Activated CD8-positive, alpha-beta T cell treated with anti-CD3 and anti-CD28 coated beads, Interleukin-2, amount 10 ng/mL, durations not matched to agents 7 days and 5 days (primary cell): ENCODE measurements at places on chromosomes 13 and 19. TPM values are rescaled to one million over a fixed set of nuclear protein-coding genes. Genes with fewer than 3 reads are reported as not detected.

GRCh38 chr19:14677464-14677863 lies 2.8 kb upstream of the ADGRE3 start:
- H3K36me3 ChIP-seq = no peaks in the 10 kb centered on the region
- H3K27ac ChIP-seq = no peak overlapping the region
- H3K27me3 ChIP-seq = peaks cover 14% of the 10 kb centered on the region
- DNase-seq = no peak

- DNase-seq = peak; percentile 71
- H3K36me3 ChIP-seq = no peaks in the 10 kb centered on the region
- no peak overlapping the region for H3K27ac ChIP-seq
- H3K4me3 ChIP-seq = no peak overlapping the region
- H3K4me1 ChIP-seq = peaks cover 17% of the 10 kb centered on the region
Observed at GRCh38 chr19:40398417-40399131, 8.6 kb upstream of the HIPK4 start.

DNA sequence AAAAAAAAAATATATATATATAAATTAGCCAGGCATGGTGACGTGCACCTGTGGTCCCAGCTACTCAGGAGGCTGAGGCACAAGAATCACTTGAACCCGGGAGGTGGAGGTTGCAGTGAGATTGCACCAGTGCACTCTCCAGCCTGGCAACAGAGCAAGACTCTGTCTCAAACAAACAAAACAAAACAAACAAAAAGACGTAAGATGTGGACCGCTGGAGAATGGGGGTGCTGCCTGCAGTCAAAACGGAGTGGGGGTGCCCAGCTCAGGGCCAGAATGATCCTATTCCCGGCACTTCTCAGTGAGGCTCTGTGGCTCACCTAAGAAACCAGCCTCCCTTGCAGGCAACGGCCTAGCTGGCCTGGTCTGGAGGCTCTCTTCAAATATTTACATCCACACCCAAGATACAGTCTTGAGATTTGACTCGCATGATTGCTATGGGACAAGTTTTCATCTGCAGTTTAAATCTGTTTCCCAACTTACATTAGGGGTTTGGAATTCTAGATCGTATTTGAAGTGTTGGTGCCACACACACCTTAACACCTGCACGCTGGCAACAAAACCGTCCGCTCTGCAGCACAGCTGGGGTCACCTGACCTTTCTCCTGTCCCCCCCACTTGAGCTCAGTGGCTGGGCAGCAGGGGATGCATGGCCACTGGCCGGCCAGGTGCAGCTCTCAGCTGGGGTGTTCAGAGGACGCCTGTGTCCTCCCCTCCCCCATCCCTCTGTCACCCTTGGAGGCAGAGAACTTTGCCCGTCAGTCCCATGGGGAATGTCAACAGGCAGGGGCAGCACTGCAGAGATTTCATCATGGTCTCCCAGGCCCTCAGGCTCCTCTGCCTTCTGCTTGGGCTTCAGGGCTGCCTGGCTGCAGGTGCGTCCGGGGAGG lies at the start of gene F7:
TSS of gene F7 (plus strand) at position 760 of the 889 bp plus-strand sequence. CDS start at position 811, 51 bp downstream.
- H3K27me3 ChIP-seq = peaks cover 4% of the 10 kb centered on the region
- peaks cover 1% of the 10 kb centered on the region for H3K36me3 ChIP-seq
- no peak for DNase-seq
- H3K27ac ChIP-seq = no peak within 1 kb of the TSS
- no peak within 1 kb of the TSS for H3K4me3 ChIP-seq
- H3K4me1 ChIP-seq = peaks cover 3% of the 10 kb centered on the region

GRCh38 chr13:113970810-113971470 lies 2.9 kb downstream of the C13orf46 start:
- H3K4me1 ChIP-seq = no peaks in the 10 kb centered on the region
- peaks cover 8% of the 10 kb centered on the region for H3K36me3 ChIP-seq
- no peaks in the 10 kb centered on the region for H3K27me3 ChIP-seq
- no peak for DNase-seq
- H3K27ac ChIP-seq = no peak overlapping the region

RYR1 gene
- 0.83 TPM for total RNA-seq

GRCh38 chr13:98496479-98496791 lies 80.5 kb downstream of the STK24 start:
- H3K36me3 ChIP-seq = peaks cover 20% of the 10 kb centered on the region
- H3K27me3 ChIP-seq = no peaks in the 10 kb centered on the region
- H3K27ac ChIP-seq = no peak overlapping the region
- no peak overlapping the region for H3K4me3 ChIP-seq
- H3K4me1 ChIP-seq = peaks cover 26% of the 10 kb centered on the region
- no peak for DNase-seq

DNA sequence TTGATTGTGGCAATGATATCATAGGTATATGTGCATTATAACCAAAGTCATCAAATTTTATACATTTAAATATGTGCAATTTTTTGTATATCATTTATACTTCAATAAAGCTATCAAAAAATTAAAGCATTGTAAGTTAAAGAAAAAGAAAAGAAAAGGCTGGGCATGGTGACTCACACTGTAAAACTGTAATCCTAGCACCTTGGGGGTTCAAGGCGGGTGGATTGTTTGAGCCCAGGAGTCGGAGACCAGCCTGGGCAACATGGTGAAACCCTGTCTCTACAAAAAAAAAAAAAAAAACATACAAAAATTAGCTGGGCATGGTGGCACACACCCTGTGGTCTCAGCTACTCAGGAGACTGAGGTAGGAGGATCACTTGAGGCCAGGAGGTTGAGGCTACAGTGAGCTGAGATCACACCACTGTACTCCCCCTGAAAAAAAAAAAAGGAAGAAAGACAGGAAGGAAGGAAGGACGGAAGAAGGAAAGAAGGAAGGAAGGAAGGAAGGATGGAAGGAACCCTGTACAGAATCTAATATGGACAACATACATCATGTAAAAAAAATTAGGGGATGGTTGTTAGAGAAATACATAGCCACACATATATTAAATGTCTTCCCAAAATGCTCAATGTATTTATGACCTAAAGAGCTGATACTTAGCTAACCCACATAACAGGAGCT lies 21.7 kb upstream of the SLC25A30 start:
- peaks cover 23% of the 10 kb centered on the region for H3K4me1 ChIP-seq
- DNase-seq = no peak
- H3K27ac ChIP-seq = no peak overlapping the region

GRCh38 chr13:42699912-42700311 lies 81.5 kb upstream of the FAM216B start:
- no peaks in the 10 kb centered on the region for H3K4me1 ChIP-seq
- H3K4me3 ChIP-seq = no peak overlapping the region
- H3K27ac ChIP-seq = no peak overlapping the region
- H3K27me3 ChIP-seq = peaks cover 15% of the 10 kb centered on the region

ELSPBP1 gene
- not detected for total RNA-seq

- DNase-seq = peak; percentile 47
- H3K4me1 ChIP-seq = peaks cover 28% of the 10 kb centered on the region
- peaks cover 13% of the 10 kb centered on the region for H3K27me3 ChIP-seq
- no peak overlapping the region for H3K27ac ChIP-seq
Observed at GRCh38 chr19:2253106-2254063, 2.8 kb downstream of the JSRP1 start.

- no peaks in the 10 kb centered on the region for H3K4me1 ChIP-seq
- DNase-seq = no peak
- H3K36me3 ChIP-seq = no peaks in the 10 kb centered on the region
- H3K27me3 ChIP-seq = no peaks in the 10 kb centered on the region
- no peak overlapping the region for H3K4me3 ChIP-seq
- no peak overlapping the region for H3K27ac ChIP-seq
Observed at GRCh38 chr13:74450525-74450845, 316.3 kb upstream of the KLF12 start.

- DNase-seq = no peak
- H3K27me3 ChIP-seq = no peaks in the 10 kb centered on the region
- peaks cover 63% of the 10 kb centered on the region for H3K36me3 ChIP-seq
Observed at GRCh38 chr19:38679839-38680238, 32.4 kb downstream of the ACTN4 start.

GRCh38 chr13:109900320-109900719 lies 113.9 kb upstream of the IRS2 start:
- no peaks in the 10 kb centered on the region for H3K27me3 ChIP-seq
- DNase-seq = no peak
- no peaks in the 10 kb centered on the region for H3K4me1 ChIP-seq
- no peak overlapping the region for H3K27ac ChIP-seq
- H3K36me3 ChIP-seq = no peaks in the 10 kb centered on the region

- H3K27me3 ChIP-seq = no peaks in the 10 kb centered on the region
- no peak for DNase-seq
- no peak overlapping the region for H3K27ac ChIP-seq
- peaks cover 10% of the 10 kb centered on the region for H3K36me3 ChIP-seq
Observed at GRCh38 chr13:27665333-27665732, 43.6 kb downstream of the POLR1D start.

DNA sequence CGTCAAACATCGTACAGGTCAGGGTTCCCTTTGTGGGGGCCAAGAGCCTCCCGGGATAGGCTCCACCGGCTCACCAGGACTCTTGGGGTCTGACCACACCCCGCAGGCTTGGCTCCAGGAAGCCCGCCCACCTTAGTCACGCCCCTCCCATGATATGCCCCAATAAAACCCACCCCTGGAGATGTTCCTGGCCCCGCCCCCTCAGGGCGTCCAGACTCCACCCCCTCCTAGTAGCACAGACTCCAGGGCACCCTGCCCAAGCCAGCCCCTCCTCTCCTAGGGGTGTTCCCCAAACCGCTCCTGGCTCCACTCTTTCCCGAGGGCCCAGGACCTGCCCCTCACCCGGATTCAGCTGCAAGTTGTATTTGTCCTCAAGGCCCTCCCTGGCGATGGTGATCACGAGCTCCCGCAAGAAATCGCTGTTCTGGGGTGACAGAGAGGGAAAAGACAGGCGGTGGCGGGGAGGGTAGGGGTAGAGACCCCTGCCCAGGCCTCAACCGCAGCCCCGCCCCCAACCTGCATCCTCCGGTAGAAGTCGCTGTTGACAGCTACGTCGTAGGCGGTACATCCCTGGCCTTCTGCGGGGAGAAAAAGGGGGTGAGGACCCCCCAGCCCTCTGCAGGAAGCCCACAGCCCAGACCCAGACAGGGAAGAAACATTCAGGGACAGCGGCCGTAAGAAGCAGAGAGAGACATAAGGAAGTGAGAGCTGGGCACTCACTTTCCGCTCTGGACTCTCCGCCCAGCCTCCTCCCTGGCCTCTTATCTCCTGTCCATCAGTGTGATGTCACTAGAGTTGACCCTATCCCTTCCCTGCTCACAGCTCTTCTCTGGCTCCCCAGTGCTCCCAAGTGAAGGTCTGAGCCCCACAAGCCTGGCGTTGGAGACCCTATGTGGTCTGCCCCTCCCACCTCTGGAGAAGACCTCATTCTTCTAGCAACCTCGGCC lies 3.9 kb downstream of the PIH1D1 start:
- DNase-seq = no peak
- H3K36me3 ChIP-seq = peaks cover 50% of the 10 kb centered on the region
- H3K27ac ChIP-seq = no peak overlapping the region
- H3K27me3 ChIP-seq = peaks cover under 1% of the 10 kb centered on the region
- H3K4me3 ChIP-seq = no peak overlapping the region

ZNF439 gene
- 9.7 TPM for total RNA-seq

GRCh38 chr13:110907301-110907700 lies 7.6 kb downstream of the ANKRD10 start:
- peaks cover 53% of the 10 kb centered on the region for H3K4me1 ChIP-seq
- H3K4me3 ChIP-seq = no peak overlapping the region
- no peak for DNase-seq

CYP2A13 gene
- total RNA-seq = not detected

ZNF71 gene
- total RNA-seq = 6.5 TPM

FPR1 gene
- not detected for total RNA-seq

GRCh38 chr19:38917516-38917915 lies 5.5 kb upstream of the CCER2 start:
- no peaks in the 10 kb centered on the region for H3K27me3 ChIP-seq
- peaks cover 6% of the 10 kb centered on the region for H3K4me1 ChIP-seq
- DNase-seq = no peak
- peaks cover 8% of the 10 kb centered on the region for H3K36me3 ChIP-seq
- H3K27ac ChIP-seq = no peak overlapping the region

DNA sequence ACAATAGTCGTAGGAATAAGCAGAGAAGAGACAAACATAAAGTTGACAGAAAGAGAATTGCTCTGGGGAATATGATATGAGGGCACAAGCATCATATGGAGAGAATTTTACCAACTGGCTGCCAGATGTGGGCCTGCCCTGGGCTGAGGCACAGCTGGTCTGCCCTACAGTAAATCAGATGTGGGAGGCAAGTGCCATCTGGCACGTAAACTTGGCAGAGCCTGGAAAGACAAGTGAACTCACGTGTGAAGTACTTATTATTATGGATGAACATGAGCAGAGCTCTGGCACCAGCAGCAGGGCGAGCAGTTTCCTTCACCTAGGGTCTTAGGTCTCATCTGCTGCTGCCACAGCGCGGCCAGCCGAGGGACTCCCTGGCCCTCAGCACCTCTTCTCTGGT lies 20.6 kb downstream of the PCDH8 start:
- peaks cover 4% of the 10 kb centered on the region for H3K27me3 ChIP-seq
- no peaks in the 10 kb centered on the region for H3K36me3 ChIP-seq
- no peak for DNase-seq
- no peak overlapping the region for H3K4me3 ChIP-seq

DNA sequence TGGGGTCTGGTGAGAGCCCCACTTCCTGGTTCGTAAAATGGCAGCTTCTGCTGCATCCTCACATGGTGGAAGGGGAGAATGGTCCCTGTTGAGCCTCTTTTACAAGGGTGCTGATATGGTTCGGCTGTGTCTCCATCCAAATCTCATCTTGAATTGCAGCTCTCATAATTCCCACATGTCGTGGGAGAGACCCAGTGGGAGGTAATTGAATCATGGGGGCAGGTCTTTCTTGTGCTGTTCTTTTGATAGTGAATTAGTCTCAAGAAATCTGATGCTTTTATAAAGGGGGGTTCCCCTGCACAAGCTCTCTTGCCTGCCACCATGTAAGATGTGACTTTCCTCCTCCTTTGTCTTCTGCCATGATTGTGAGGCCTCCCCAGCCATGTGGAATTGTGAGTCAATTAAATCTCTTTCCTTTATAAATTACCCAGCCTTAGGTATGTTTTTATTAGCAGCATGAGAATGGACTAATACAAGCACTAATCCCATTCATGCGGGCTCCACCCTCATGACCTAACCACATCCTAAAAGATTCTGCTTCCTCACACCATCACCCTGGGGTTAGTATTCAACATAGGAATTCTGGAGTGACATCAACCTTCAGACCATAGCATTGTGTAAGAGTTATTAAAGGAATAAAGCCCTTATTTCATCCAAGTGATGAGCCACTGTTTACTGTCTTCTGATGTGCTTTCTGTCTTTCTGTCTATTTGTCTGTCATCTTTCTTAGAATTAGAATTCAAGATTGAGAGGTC lies 159.0 kb upstream of the IRS2 start:
- no peaks in the 10 kb centered on the region for H3K27me3 ChIP-seq
- no peak overlapping the region for H3K27ac ChIP-seq
- H3K4me1 ChIP-seq = no peaks in the 10 kb centered on the region
- no peak for DNase-seq
- no peaks in the 10 kb centered on the region for H3K36me3 ChIP-seq
